ENCODE measurements at places on chromosomes 5 and 9.

DNA sequence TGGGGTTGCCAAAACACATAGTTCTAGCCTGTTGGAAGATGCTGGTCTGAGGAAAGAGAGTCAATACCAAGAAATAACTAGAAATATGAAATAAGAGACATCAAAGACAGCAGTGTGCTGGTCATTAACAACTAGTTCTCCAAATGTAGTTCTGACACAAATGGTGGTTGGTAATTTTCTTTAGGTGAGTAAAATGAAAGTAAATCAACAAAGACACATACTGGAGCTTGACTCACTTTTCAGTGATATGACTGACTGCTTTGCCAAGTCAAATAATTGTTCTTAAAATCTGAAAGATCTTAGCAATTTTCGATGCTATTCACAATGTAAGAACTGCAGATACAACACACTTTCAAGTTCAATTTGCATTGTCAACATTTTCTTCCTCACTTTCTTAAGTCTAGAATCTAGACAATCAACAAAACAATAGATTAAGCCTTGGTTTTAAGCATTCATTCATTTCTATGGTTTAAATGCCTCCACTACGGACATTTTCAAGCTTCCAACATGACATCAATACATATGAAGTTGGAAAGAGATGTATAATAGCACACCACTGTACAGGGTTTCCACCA is 166.8 kb upstream of the MAP3K1 start:
- no peak for DNase-seq

- DNase-seq: no peak
Measured at GRCh38 chr5:112883192-112883591, 22.1 kb downstream of the SRP19 start.

DNA sequence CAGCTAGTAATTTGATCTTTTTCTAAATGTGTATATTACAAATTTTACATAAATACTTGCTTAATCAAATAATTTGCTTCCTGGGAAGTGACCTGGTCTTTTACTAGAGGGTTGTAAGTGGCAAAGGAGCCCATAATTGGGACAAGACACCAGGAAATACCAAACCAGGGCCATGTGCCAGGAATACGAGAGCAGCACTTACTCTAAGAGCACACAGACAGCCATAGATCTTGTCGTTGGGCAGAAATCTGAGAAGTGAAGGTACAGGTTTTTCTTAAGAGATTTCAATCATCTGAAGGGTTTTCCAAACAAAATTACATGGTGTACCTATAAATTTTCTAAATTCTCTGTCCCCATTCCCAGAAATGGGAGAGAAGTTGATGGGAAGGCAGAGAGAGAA is 179.3 kb downstream of the HINT1 start:
- no peak for DNase-seq

GRCh38 chr5:111933086-111933485 is 176.1 kb upstream of the NREP start:
- no peak for DNase-seq

DNA sequence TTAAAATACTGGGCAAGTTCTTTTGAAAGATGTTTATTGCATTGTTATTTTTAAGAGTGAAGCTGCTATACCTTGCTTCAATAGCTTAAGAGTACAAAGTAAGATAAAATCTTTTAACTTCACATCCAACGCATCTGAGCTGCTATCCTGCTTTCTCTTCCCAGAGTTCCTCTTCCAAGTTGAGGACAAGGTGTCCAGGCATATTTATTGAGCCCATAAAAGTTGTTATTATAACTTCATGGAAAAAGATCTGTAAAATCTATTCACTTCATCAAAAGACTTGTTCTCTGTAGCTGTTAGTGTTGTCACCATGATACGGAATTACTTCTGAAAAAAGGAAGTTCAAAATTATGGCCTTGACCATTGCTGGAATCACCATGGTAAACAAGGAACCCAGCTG is 306.2 kb upstream of the ELAVL2 start:
- DNase-seq: no peak

DNA sequence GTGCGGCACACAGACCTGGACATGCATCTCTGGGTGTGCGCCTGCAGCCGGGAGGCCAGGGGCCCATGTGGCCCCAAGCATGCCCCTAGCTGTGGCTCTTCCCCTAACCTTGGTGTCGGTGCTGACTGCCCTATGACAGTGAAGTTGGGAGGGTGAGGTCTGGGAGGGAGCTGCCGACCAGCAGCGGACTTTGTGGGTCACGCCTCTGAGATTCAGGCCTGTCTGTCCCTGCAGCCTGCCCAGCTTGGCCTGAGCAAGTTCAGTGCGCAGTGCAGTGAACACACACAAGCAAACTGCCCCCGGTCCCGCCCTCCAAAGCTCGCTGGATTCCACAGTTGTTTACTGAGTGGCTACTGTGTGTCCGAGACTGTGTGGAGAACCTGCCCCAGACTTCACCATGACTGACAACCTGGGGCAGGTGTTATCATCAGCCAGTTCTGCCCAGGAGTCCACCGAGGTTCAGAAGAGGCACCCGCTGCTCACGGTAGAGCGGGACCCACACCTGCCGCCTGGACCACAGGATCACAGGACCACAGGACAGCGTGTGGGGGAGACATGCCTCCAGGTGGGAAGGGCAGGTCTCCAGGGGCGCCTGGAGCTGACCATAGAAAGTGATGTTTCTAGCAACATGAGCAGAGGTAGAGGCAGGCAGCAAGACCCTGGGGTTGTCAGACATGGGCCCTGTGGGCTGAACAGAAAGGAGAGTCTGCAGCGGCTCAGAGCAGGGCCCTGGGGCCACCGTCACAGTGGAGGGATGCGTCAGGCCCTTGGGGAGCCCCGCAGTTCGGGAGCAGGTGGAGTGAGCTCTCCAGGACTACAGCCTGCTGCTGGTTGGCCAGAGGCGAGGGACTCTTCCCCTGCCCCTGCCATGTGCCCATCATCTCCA is 105.1 kb downstream of the PHF2 start:
- no peak for DNase-seq

- DNase-seq: no peak
Measured at GRCh38 chr9:97660340-97660739, 26.7 kb downstream of the NCBP1 start.

DNA sequence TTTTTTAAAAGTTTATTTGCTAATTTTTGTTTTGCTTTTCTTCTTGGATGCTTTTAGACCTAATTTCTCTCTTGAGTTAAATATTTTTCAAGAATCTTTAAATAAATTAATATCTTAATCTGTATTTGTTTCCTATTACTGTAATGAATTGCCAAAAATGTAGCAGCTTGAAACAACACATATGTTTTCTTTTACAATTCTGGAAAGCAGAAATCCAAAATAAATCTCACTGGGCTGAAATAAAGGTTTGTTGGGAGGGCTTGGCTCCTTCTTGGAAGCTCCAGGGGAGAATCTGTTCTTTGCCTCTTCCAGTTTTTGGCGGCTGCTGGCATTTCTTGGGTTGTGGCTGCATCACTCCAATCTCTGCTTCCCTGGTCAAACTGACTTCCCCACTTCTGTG is 658.1 kb upstream of the ARRDC3 start:
- no peak for DNase-seq

DNA sequence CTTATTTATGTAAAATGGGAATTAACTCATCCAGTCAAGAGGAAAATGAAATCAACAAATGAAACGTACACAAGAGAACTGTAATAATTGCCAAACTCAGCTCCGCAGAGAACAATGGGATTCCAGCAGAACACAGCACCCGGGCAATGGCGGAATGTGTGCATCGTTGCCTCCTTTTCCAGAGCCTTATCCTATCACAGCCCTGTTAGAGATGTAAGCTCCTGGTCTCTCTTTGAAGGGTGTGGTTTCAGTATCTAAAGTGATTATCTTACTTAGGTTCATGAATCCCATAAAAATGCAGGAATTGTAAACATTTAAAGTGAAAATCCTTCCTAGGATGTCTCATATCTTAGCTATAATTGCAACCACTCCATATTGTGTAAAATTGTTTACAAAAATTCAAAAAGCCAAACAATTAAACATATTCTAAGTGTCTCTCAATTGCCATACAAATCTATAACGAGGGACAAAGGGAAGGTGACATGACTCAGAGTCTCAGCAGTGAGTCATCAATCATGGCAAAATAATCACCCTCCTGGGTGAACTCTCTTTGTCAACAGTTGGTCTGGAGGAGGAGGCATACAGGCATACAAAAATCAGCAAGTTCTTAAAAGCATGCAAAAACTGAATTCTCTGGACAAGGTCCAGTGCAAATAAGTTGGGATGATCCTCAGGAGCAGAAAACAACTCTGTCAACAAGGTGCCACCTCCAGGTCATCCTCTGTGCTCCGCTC is 22.6 kb downstream of the SEMA5A start:
- DNase-seq: no peak

DNA sequence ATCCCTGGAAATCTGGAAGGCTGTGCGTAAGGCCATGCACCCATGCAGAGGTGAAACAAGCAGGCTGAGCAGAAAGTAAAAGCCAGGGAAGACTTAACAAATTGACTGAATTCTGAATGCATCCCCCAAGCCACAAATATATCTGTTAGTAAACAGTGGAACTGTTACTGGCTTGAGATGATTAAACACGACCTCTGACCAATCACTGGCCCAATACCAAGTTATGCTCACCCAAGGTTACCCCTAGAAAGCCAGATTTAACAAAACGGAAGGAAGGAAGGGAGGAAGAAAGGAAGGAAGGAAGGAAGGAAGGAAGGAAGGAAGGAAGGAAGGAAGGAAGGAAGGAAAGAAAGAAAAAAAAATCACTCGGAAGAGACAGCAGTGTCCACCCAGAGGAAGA is 215.8 kb upstream of the CCNG1 start:
- DNase-seq: no peak

DNA sequence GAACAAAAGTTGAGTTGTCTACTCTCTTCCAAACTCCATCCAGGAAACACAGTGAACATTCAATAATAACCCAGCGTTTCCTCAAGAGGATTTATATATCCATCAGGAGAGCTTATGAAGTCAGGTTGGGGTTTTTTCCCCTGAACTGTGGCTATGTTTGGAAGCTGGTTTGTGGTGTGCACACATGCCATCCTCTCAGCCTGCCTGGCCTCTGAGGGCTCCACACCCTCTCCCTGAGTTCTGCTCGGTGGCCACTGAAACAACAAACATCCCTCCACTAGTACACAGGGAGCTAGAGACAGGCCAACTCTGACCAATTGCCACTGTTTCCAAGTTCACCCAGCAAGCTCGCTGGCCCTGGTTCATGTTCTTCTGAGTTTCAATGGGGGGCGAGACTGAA is 35.7 kb downstream of the SMIM23 start:
- no peak for DNase-seq

DNA sequence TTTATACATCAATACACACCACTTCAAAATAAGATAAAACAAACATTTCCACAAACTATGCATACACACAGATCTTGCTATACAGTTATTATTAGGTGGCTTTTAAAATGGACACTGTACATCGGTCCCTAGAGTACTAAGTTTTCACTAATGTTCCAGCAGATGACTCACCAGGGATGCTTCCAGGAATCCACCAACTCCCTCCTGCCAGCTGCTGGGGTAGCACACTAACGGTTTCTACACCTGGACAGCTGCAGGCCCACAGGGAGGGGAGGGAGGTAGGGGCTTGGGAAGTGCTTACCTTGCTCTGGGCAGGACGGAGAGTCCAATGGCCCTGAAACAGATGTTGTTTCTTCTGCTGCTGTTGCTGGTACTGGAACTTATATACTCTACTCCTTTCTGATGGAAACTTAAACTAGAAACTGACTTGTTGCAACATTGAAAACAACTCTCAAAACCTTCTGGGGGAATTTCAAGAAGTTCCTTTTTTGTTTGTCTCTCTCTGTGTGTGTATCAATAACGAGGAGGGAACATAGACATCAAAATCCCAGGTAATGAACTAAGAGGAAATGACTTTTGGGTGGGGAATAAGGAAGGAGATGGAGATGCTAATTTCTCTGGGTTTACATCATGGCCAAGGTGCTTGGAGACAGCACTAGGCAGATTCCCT is at the start of gene IL12B:
IL12B (minus strand) TSS at position 357 of the 670 bp plus-strand sequence. CDS start 3,705 bp downstream, outside the sequence.
- no peak for DNase-seq

DNA sequence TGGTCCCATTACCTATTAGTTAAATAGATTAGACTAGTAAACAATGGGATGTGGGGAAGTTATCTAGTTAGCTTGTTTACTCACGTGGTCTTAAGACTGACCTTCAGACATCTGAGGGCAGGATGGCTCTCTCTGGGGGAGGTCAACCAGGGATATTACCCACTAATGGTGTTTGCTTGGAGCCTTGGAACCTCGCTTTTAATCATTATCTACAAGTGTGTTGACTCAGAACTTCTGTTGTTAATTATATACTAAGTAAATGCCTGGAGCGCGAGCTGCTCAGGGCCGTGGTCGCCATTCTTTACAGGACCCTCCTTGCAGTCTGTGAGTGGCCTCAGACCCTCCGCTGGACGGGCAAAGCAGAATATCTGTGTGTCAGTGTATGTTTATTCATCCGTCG is 48.5 kb upstream of the ZNF354A start:
- no peak for DNase-seq

GRCh38 chr9:37311938-37312708 is 110.4 kb upstream of the GRHPR start:
- DNase-seq: no peak

GRCh38 chr5:133781436-133782225 is 169.3 kb upstream of the FSTL4 start:
- no peak for DNase-seq

GRCh38 chr5:142869886-142870285 is 99.7 kb downstream of the ARHGAP26 start:
- DNase-seq: no peak

DNA sequence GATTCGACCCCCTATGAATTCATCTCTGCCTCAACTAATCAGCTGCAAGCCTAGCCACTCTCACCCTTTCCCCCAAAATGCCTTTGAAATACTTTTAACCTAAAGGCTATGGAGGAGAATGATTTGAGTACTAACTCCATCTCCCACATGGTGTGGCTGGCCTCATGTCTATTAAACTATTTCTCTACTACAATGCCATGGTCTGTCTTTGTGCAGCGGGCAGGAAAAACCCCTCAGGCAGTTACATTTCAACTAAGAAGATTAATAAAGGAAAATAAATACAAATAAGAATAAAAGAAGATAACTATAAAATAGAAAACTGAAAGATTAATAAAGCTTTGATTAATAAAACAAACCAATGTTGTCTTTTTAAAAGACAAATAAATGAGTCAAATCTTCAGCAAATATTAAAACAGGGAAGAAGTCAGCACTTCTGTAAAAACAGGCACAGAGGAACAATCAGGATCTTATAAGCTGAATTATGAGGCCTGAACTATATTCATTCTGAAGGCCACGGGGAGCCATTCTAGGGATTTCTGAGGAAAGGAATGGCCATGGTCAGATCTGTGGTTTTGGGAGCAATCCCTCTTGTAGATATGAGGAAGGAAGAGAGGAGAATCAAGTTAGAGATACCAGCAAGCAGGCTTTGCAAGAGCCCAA is 116.1 kb upstream of the SLC12A2 start:
- no peak for DNase-seq

- DNase-seq: no peak
Measured at GRCh38 chr5:110815916-110816605, 77.3 kb downstream of the SLC25A46 start.

- no peak for DNase-seq
Measured at GRCh38 chr9:35110327-35110761, 5.3 kb downstream of the ATOSB start.

DNA sequence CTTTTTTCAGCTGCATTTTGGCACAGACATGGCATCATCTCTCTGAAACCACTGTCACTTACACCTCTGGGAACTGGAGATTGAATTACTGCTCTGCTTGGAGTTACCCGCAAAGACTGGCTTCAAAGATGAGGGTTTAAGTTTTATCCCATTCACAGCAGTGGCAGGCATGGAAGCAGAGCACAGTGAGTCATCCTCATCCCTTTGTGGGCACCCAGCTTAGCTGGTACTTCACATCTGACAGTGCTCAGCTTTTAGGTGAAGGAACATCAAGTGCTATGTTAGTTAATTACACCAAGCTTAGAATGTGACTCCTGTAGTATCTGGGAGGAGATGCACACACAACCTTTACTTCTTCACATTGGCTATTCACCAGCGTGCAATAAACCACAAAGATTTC is 24.8 kb upstream of the ALDH1A1 start:
- DNase-seq: no peak

Data from nephron progenitor cell (in vitro differentiated cells).